Stimulated activated CD4-positive, alpha-beta T cell treated with anti-CD3 and anti-CD28 coated beads, Interleukin-1b, Interleukin-23, amount 100 ng/mL, for 1 hour (primary cell): ENCODE measurements at places on chromosomes 16 and 17.

DNA sequence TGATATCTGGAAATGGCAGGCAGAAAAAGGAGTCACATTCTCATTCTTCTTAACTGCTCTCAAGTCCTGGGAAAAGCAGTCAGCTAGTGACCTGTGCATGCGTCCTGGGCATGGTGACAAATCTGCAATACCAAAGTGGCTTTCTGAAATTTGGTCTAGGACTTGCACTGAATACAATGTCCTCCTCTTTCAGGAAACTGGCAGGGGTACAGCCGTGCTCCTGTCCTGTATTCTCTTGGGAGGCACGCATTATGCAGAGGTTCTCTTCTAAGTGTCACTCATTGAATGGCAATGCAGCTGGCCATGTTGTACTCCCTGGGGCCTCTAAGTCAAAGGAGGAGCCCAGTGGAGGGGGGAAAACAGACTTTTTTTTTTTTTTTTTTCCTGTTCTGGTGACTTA lies 10.6 kb downstream of the PHF12 start:
- DNase-seq = no peak

DNA sequence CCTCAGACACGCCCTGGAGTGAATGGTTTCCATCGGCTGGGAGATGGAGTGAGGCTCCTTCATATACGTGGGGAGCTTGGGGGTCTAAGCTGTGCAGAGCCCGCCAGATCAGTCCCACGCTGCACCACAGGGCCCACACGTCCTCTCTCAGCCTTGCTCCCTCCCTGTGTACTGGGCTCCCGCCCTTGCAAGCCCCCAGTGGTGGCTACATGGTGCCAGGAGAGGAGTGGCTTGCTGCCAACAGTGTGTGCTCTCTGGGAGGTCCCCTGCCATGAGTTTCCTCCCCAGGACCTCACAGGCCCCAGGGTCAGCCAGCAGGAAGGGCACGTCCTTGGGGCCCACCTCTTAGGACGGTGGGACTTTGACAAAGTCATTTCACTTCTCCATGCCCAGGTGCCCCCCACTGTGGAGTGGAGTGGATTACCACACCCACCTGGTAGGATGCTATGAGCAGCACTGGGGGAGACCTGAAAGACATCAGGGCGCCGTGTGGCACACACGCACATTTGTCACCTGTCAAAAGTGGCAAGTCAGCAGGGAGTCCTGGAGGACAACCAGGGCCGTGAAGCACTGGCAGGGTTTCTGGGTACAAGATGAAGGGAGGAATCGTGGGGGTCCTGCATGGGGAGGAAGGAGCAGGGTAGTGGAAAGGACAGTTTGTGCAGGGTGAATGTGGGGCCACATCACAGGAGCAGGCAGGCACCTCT lies 13.7 kb downstream of the SLC5A10 start:
- no peak for DNase-seq

GRCh38 chr17:77118251-77118928 lies 22.4 kb upstream of the SEC14L1 start:
- no peak for DNase-seq

DNA sequence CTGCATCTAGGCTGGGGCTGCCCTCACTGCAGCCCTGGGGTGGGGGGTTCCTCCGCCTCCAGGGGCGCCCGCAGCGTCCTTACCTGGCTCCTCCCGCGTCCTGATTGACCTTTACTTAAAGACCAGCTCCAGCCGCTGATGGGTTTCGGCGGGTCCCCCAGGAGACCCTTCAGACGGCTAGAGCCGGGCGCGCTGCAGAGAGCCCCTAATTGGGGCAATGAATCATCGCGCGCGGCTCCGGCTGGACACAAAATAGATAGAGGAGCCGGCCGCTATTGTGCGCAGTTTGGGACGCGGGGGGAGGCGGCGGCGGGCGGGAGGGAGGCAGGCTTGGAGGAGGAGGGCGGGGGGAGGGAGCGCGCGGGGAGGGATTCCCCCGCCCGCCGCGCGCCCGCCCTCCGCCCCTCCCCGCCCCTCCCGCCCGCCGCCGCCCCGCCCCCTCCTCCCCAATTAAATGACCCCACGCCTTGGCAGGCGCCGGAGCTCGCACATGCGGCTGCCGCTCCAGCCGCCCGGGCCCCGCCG lies 56.5 kb upstream of the CIBAR2 start:
- DNase-seq = no peak

GRCh38 chr16:12530302-12530701 lies 273.4 kb downstream of the CPPED1 start:
- DNase-seq = no peak

DNA sequence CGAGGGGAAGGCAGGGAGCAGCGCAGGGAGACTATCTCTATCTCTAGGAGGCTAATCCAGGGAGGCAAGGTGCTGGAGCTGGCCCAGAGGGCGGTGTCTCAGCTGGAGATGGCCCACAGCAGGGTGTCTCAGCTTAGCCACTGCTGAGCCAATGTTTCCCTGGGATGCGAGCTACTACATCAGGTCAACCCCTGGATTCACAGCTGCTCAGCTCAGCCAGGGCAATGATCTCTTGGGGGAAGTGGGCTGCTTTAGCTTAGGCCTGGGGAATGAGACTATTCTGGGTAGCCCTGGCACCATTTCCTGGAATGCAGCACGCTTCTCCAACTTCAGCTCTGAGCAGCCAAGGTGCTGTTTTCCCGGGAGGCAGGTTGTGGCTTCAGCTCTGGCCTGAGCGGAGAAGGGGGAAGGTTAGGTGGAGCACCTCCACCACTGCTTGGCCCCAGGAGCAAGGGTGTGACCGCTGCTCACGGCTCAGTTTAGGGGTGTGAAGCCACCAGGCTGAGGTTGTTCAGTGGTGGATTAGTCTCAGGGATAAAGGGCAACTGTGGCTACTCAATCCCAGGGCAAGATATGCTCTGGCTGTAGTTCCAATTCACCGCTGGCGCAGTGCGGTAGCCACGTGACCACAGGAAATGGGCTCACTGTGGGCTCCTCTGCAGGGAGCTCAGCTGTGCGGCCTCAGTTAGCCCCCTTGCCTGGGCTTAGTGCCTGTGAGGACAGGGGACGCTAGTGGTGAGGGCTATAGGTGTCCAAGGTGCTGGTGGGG lies 5.2 kb upstream of the PRSS21 start:
- no peak for DNase-seq

- no peak for DNase-seq
Measured at GRCh38 chr17:69912805-69913204, 162.2 kb upstream of the KCNJ16 start.
